ENCODE measurements at places on chromosomes 2 and 18.

DNA sequence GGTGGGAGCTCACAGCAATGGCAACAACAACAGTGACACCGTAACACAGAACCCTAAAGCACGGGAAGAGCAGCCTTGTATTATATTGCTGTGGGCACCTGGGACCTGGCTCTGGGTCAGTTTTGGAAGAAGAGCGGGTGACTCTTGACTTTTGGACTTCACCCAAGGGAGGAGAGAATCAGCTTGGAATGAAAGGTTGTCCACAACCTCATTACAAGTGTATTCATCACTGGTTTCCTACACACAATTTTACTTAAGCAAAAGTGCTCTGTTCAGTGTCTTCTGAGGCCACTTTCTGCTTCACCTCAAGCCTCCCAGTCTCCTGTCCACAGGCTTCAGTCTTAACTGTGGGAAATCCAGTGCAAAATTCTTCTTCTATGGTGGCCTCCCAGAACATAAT, 263.8 kb downstream of the KCNE4 start:
- no peak for DNase-seq

DNA sequence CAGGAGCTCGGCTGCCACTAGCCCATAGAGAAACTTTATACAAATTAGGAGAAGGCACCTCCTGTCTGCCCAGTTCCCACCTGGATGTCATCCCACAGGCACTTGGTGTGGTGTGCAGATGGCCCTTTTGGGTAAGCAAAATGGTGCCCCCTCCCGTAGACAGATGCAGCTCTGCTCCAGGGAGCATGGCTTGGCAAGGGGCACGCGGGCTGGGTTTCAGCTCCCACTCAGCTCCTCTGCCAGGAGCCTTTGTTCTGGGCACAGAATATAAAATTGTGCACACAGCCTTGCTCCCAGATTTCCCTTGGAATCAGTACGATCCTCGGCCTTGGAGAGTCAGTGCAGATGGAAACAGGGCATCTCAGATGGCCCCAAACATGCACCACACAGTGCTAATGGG, 20.3 kb upstream of the KCNF1 start:
- DNase-seq = no peak

DNA sequence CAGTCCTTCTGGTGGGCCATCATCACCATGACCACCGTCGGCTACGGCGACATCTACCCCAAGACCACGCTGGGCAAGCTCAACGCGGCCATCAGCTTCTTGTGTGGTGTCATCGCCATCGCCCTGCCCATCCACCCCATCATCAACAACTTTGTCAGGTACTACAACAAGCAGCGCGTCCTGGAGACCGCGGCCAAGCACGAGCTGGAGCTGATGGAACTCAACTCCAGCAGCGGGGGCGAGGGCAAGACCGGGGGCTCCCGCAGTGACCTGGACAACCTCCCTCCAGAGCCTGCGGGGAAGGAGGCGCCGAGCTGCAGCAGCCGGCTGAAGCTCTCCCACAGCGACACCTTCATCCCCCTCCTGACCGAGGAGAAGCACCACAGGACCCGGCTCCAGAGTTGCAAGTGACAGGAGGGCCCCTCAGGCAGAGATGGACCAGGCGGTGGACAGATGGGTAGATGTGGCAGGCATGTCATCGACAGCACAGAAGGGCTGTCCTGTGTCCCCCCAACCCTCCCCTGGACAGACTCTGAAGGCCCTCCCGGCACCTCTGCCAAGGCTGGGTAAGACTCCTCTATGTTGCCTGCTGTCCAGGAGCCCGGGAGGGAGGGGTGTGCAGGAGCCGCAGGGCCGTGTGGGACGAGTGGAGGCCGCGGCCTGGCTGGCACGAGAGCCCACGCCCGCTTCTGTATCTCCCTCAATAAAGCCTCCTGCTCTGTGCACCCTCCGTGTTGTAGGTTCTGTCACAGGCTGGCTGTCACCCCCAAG, 2.0 kb downstream of the KCNF1 start:
- DNase-seq = no peak

DNA sequence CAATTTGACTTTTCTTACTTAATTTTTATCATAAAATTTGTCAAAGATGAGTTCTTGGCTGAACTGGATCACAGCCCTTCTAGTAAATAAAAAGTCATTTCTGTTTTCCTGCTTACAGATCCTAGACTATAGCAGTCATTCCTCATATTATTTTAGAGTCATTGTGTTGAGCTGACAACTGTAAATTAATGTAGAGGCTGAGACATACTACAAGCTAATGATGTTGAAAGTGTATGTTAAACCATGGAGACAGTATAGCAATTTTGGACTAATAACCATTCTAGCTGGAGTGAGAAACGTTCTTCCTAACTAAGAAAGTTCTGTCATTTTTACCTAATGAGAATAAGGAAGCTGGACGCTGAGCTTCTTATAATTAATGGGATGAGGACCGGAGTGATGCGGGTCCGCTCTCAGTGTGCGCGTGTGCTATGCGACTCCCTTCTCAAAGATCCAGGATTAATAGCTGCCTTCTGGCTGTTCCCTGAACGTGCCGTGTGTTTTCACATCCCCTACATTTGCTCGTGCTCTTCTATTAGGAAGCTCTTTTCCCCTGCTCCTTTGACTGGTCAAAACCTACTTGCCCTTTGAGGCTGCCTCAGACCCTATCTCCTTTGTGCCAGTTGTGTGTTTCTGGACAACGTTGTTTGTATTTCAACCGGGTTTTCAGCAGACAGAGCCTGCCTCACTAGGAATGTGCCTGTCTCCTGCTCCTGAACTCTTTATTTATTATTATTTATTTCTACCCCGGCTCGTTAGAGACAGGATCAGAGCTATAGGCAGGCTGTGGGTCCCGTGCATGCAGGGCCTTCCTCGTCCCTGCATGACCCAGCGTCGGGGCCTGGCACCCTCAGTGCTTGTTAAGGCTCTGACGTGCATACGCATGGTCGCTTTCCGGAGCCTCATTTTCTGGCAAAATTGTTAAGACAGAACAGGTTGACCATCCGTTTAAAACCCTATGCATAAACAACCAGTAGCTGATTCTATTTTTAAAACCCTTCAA, 182.6 kb downstream of the DCDC2C start:
- no peak for DNase-seq

- DNase-seq = peak; percentile 49
These were observed 132.7 kb downstream of the SCG2 start for GRCh38 chr2:223469270-223470046.

DNA sequence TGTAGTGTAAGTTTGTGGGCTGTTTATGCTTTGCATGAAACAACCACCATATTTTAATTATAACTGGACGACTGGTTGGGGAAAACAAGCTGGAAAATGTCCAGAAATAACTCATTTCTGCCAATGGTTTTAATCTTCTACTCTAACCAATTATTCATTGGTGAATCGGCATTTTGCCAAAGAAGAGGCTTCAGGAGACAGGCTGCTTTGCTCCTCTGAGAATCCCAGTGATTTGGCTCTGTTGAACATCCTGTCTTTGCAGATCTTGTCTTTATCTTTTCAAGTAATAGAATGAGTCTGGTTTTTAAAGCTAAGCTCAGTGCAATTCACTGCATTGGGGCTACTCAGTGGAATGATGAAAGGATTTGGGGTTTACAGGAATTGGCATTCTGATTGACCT, 109.6 kb downstream of the APOB start:
- no peak for DNase-seq

DNA sequence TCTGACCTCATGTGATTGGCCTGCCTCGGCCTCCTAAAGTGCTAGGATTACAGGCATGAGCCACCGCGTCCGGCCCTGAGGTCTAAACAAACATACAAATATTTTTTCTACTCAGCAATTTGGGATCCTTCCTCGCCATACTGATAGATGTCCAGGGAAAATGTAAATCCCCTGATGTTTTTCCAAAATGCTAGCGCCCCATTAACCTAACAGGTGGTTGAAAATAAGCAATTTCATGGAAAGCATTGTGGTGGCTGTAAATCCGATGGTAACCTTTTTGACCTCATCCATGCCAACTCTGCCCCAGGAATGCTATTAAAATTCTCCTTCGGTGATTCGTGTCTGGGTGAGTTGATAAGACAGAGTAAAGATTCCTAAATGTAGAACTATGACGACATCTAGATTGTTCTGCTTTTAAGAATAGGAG, 19.3 kb downstream of the GEMIN6 start:
- DNase-seq = no peak

GRCh38 chr2:65999103-65999502, 435.8 kb upstream of the MEIS1 start:
- no peak for DNase-seq

- DNase-seq = peak; percentile 91
These were observed 120.5 kb upstream of the CXCR4 start for GRCh38 chr2:136238286-136239078.

DNA sequence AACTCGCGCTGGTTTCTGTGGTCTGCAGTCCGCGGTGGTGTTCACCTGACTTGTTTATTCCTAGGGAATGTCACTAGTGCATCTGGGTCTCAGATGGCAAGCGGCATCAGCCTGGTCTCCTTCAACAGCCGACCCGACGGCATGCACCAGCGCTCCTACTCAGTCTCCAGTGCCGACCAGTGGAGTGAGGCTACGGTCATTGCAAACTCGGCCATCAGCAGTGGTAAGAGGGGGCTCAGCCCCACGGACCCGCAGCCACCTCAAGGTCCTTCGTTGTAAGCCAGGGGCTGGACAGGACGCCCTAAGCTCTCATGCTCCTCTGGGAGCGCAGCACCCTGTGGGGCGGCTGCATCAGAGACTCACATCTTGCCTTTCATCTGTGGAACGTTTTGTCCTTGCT, 237.5 kb downstream of the GBX2 start:
- no peak for DNase-seq

- DNase-seq = no peak
These were observed 145.1 kb upstream of the CDH19 start for GRCh38 chr18:66749030-66749429.
